COR-L47 (cell line): ENCODE measurements at places on chromosomes 4 and X.

- no peak for DNase-seq
Observed at GRCh38 chrX:153511784-153512500, 5.5 kb upstream of the ATP2B3 start.

DNA sequence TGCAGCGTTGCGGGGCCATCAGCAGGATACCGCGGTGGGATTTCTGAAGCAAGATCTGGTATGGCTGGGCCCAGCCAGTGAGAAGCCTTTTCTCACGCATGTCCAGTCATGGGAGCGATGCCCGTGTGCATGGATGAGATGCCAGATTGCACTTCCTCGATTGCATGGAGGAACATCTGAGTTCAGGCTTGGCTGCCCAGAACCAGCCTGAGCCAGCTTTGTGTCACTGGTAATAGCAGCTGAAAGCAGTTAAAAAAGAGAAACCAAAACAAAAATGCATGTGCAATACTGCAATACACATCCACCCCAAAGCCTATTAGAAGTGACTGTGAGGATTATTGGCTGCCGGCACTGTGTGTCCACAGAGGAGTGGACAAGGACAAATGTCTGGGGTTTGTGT lies 59.3 kb downstream of the PSAPL1 start:
- no peak for DNase-seq

GRCh38 chrX:109775386-109775785 lies 42.3 kb upstream of the ACSL4 start:
- DNase-seq, result no peak

- peak; percentile 15 for DNase-seq
Observed at GRCh38 chrX:17737986-17738713, 857 bp downstream of the SCML1 start.

- DNase-seq, result no peak
Observed at GRCh38 chrX:98607739-98608138, 1724.0 kb downstream of the RPA4 start.

DNA sequence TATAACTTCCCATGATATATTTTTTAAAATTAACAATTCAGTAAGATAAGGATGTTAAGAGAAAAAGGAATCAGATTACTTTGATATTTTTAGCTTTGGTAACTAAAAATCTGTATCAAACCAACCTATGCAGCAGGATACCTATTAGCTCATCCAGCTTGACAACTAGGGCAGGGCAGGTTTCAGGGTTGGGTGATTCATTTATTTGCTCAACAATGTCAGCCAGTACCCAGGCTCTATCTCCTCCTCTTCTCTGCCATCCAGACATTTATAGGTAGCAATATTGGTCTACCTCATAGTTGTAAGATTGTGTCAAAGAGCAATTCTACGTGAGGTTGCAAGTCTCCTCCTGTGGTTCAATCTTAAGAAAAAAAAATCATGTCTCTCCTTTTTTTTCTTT lies 421.9 kb downstream of the ANKRD50 start:
- DNase-seq, result no peak

DNA sequence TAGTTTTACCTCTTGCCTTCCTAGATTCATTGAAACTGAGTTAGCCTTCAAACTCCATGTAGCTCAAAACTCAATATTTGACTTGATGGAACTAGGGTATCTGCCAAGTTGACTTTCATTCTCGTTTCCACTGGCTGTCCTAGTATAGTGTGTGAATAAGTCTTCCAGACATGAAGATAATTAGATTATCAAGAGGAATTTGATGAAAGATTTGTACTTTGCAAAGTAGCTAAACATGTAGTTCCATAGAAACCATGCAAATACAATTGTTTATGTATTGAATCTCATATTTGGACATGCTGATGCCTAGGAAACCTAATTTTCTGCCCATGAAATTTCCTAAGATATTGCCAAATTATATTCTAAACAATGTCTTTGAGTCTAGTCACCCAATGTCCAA lies 297.5 kb downstream of the ARHGAP24 start:
- DNase-seq, result no peak

- DNase-seq, result no peak
Observed at GRCh38 chr4:80876810-80877209, 153.7 kb upstream of the BMP3 start.

GRCh38 chr4:88419874-88420273 lies 37.0 kb upstream of the HERC5 start:
- no peak for DNase-seq

DNA sequence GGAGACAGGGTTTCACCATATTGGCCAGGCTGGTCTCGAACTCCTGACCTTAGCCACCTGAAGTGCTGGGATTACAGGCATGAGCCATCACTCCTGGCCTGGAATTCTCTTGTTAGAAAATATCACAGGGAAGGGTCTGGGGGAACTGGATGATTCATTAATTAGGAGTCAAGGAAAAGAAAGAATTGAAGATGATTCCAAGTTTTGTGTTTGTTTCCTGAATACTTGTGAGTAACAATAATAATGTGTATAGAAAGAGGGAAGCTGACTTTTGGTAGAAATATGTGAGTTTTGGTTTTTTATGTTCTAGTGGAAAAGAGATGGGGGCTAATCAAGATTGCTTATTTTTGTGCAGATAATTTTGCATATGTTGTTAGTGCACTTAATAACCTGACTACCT lies 77.3 kb upstream of the CLNK start:
- DNase-seq, result no peak

DNA sequence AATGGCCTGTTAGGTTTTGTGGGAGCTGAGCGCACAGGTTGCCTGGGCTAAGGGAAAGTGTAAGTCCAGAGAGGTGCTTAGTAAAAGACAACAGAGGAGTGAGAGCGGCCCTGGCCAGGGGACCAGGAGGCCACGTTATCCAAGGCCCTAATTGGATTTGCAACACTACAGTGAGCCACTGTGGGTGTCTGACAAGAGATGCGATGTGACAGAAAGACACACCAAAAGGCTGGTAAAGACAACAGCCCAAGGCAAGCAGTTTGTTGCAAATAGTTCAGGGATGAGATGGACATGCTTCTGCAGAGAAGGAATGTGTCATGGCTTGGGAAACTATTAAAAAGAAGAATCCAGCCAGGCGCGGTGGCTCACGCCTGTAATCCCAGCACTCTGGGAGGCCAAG lies 162.7 kb upstream of the KIT start:
- DNase-seq, result no peak

DNA sequence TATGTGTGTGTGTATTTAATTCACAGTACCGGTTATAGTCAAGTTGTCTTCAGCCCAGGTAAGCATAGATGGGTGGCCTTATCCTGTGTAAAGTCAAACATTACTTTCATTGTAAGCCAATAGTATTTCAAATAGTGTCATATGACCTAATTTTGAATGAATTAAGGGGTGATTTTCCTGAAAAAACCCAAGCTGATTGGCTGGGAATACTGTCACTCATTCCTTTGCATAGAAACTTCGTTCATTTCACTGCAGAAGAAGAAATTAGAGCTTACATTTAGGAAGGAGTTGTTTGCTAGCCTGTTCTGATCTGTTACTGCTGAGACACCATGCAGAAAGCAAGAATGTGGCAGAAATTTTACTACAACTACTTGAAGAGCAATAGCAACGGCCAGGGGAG lies 45.4 kb downstream of the SMARCAD1 start:
- no peak for DNase-seq

GRCh38 chr4:44544158-44544557 lies 95.5 kb upstream of the KCTD8 start:
- no peak for DNase-seq

DNA sequence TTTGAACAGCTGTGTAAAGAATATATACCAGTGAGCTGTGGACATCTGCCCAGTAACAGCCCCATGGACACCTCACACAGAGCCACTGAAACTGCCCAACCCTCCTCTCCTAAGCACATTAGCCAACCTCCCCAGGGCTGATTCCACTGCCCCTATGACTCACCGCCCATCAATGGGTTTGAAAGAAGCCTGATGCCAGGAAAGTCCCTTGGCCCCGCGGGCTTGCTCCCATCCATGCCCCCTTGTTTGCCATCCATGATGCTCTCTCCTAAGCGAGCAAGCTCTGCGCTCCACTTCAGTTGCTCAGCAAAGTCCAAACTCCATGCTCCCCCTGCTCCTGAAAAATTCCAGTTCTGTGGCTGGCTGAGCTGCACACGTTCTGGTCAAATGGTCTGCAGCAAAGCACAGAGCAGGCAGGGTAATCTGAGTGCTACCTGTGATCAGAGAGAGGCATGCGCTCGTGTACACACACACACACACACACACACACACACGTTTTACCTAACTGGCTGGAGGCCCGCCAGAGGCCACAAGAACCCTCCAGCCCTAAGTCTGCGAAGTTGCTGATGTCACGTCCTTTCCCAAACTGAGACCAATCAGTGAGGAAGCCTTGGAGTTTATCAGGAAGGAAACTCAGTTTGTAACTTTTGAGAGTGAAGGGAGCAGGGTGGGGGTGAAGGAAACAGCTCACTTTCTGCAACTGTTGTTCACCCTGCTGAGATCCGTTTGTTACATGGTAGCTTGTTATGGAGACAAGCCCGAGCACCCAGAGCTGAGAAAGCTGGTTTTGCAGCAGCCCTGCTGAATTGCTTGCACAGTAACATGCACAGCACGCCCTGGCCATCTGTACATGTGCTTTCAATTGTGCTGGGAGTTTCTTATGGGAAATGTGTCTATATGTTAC lies at the start of gene ASB9:
ASB9 (minus strand) TSS at position 466 of the 904 bp plus-strand sequence; CDS start at position 257, 209 bp downstream.
- peak; percentile 1 for DNase-seq

DNA sequence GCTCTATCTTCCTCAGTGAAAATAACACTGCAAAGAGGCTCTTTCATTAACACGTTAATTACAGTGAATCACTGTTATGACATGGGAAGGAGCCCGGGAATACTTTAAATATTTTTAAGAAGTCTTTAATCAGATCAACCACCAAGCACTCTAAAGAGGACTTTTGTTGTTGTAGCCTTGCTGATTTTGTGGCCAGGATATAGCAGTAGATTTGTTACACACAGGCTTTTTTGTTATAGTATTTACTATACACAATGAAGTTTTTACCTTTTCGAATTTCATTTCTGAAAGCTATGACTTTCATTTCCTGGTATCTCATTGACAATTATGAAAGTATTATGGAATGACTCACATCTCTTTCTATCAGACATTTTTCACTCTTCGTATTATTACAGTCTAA lies 20.3 kb downstream of the FGF13 start:
- DNase-seq, result no peak

- DNase-seq, result no peak
Observed at GRCh38 chrX:109840585-109840984, 107.5 kb upstream of the ACSL4 start.

DNA sequence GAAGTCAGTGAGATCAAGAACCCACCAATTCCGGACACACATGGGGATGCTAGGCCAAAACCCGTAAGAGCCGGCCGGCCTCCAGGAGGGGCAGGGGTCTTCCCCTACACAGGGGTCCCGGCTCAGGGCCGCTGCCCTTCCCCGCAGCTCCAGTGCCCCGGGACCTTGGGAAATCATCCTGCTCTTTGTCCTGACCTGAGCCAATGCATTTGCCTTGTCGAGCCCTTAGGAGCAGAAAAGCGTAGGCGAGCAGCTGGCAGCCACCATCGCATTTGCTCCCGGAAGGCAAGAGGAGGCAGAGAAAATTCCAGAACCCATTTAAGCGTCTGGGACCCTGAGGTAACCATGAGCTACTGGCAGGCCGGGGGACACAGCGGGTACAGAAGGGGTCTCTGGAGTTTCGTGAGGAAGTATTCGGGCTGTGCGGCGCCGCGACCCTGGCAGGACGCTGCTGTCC lies 7.4 kb upstream of the TNIP2 start:
- DNase-seq, result no peak

DNA sequence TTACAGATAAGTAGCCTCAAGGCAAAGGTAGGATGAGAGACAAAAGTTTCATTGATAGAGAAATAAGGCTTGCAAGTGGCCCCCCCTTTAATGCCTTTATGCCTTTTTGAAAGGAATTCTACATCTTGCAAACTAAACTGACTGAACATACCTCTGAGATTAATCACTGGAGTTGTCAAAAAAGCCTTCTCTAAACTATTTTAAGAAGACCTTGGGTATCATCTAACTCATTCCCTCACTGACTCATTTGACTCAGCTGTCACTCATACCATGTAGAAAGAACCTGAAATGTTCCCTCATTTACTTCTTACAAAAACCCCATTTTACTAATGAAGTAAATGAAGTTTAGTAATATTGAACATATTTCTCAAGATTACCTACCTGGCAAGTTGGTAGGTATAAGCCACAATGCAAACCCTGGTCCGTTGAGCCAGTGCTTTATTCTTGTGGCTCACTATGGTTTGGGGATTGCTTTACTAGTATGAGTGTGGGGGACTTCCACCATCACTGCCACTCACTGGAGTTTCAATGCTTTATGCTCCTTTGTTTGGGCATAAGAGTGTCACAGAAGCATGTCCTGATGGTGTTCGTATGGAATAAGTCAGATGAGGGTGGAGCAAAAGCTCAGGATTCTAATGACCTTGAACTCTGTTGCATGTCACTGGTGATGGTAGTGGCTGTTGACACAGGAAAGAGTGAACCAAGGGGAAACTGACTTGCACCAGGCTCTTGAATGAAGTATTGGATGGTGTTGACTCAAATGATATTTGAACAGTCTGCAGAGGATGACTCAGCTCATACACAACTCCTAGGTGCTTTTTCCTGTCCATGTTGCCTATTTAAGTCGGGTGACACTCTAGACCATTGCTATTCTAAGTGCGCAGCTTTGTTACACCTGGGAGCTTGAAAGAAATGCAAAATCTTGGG lies 305.5 kb upstream of the EMCN start:
- no peak for DNase-seq

DNA sequence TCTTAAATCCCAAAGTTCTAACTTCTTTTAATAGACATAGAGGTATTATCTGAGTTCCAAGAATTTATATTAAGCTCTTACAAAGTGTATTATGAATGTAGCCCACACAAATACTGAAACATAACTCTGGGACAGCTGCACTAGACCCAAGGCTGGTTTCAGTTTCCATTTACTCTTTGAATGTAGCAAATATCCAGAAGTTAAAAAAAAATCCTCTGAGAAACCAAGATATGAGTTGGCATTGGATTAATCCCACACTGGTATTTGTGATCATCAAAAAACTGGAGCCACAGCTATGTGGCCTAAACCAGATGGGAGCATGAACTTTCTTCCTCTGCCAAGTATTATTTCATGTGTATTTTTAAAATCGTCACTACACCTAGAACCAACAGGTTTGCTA lies 23.6 kb upstream of the SMPX start:
- DNase-seq, result no peak

GRCh38 chr4:140971077-140971792 lies 162.0 kb downstream of the RNF150 start:
- no peak for DNase-seq
